ENCODE measurements at places on chromosomes 12 and 14.

GRCh38 chr14:23101213-23101970 lies 3.4 kb downstream of the CIROP start:
- no peak for DNase-seq

- no peak for DNase-seq
These were observed 278.9 kb upstream of the DIO3 start for GRCh38 chr14:101282418-101282817.

- no peak for DNase-seq
These were observed 59.5 kb upstream of the DYRK2 start for GRCh38 chr12:67589078-67589477.

DNA sequence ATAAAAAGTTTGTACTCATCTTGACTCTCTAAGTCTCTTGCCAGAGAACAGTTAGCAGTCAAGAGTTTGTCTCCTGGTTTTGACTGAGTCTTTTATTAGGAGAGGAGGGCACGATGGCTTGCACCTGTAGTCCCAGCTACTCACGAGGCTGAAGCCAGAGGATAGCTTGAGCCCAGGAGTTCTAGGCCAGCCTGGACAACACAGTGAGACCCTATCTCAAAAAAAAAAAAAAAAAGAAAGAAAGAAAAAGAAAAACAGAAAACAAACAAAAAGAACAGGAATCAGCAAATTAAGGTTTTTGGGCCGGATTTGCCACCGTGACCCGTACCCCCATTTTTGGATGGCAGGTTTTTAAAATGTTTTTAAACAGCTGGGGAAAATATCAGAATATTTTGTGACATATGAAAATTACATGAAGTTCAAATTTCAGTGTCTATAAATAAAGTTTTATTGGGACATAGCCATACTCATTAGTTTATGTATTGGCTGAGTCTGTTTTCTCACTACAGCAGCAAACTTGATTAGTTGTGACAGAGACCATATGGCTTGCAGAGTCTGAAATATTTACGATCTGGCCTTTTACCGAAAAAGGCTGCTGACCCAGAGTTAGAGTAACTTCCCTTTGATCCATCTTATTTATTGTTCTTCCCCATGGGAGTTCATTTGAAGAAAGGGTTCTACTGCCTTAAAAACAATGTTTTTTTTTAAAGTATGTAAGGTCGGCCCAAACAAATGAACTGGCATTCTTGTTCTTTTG lies 31.2 kb downstream of the VEZT start:
- no peak for DNase-seq

- DNase-seq = no peak
These were observed 49.9 kb downstream of the DIP2B start for GRCh38 chr12:50554651-50555050.

GRCh38 chr12:110344657-110345056 lies 58.9 kb downstream of the ANAPC7 start:
- no peak for DNase-seq

GRCh38 chr14:95075789-95076188 lies 81.5 kb downstream of the DICER1 start:
- DNase-seq = no peak

DNA sequence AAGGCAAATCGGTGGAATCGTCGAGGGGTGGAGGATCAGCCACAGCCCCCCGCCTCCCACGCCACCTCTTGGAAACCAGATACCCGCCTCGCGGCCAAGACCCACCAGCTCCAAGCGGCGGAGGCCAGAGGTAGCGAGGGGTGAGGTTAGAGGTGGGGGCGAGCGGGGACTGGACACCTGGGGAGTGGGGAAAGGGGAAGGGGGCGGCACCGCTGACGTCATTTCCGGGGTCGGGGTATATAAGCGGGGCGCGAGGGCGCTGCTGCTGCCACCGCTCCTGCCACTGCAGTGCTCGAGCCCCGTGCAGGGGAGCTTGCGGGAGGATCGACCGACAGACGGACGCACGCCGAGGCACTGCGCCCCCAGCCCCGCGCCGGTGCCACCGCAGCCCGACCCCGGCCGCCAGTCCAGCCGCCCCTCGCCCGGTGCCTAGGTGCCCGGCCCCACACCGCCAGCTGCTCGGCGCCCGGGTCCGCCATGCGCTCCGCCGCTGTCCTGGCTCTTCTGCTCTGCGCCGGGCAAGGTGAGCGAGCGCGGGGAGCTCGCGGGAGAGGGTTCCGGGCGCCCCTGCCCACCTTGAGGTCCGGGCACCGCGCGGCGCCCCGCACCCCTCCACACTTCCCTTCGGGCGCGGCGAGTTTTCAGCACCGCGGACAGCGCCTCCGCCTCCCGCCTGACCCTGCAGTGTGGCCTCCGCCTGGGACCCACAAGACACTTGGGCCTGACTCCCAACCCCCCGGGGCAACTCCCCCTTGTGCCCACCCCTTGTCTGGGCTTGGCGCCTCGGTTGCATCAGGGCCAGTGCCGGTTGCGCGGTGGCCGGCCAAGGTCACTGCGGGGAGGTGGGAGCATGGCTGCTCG lies at the start of gene CHGA:
Gene CHGA (plus strand): TSS at position 268 of the 861 bp plus-strand sequence. CDS start 210 bp downstream, at position 478.
- no peak for DNase-seq

DNA sequence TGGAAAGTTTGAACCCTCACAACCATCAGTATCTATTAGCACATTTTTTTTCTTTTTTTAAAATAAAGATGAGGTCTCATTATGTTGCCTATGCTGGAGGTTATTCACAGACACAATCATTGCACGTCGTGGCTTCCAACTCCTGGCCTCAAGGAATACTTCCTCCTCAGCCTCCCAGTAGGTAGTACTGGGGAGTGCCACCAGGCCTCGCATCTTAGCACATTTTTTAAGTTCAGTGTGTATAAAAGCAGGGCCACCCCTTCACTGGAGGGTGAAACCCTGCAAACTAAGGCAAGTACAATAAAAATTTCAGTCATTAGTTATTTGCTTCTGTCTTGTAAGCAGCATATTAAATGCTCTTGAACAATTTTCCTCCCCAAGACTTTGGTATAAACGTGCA lies 114.2 kb upstream of the SINHCAF start:
- no peak for DNase-seq

GRCh38 chr14:97977651-97978261 lies 1180.6 kb downstream of the VRK1 start:
- peak; percentile 54 for DNase-seq

DNA sequence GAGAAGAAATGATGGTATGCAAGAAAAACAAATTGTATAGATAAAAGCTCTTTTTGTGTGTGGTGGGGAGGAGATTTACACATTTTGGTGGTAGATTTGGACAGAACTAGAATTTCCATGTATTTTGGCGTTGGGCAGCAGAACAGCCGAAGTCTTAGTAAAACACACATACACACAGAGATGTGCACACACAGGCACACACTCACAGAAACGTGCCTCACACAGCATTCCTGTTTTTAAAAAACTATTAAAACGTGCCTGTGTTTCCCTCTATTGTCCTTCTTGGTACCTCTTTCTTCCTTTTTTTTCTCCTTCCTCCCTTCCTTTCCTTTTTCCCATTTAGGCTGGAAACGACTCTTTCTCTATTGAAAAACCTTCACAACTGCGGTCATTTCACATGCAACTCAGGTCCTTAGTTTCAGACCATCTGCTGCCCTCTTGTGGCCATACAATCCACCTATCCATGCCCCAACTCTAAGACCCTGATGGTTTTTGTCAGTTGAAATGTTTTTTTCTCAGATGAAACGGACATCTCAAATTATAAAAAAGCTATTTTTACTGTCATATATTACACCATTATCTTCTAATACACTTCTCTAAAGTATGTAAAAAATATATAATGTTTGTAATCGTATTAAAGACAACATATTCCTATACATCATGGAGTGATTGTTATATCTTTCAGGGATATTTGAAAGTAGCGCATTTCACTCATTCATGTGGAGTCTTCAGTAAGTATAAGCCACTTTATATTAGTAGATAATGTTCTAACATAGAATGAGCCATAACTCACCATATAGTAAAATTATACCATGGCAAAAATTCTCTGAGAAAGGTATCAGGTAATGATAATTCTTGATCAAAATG lies 386.7 kb upstream of the NOVA1 start:
- no peak for DNase-seq

DNA sequence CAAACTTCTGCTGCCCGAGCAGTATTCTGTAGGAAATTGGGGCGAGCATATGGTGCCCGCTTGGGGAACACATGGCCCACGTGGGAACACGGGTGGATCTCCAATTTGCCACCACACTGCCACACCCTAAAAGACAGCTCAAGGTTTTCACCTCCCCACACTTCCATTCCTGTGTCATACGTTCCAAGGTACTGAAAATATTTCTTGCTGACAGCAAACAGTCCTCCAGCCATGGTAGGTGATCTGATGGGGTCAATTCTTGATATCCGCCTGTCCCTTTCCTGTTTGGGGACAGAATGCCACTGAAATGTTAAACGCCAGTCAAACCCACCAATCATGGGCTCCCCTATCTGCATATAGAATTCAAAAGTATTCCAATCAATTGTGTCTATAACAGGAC lies 1.2 kb downstream of the GALNT4 start:
- no peak for DNase-seq

DNA sequence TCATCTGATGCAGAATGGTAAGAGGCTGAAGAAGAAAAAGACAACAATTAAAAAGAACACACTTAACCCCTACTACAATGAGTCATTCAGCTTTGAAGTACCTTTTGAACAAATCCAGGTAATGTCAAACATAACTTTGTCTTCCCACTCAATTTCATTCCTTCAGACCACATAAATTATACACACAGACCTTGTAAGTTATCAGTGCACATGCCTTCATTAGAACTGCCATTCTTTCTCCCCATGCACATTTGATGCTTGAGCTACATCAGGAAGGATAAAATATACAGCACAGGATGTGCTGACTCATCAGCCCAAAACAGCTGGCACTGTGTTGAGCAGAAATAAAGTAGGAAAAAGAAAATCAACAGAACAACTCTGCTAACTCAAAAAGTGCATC lies 246.7 kb downstream of the PAWR start:
- no peak for DNase-seq

DNA sequence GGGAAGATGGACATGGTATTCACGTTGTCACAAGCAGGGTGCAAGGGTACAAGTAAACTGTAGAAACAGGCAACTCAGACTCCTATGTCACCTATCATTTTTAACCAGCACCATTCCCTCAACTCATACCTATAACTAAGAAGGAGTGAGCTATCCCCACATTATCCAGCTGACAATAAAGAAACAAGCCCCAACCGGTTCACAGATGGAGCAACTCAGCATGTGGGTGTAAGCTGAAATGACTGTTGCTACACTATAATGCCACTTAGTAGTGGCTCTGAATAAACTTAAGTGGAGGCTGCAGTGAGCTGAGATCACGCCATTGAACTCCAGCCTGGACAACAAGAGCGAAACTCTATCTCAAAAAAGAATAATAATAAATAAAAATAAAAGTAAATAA lies 829.5 kb upstream of the MDGA2 start:
- DNase-seq = no peak

GRCh38 chr12:11702959-11703358 lies 53.5 kb downstream of the ETV6 start:
- no peak for DNase-seq

GRCh38 chr14:74572726-74573301 lies 39.2 kb downstream of the LTBP2 start:
- no peak for DNase-seq

DNA sequence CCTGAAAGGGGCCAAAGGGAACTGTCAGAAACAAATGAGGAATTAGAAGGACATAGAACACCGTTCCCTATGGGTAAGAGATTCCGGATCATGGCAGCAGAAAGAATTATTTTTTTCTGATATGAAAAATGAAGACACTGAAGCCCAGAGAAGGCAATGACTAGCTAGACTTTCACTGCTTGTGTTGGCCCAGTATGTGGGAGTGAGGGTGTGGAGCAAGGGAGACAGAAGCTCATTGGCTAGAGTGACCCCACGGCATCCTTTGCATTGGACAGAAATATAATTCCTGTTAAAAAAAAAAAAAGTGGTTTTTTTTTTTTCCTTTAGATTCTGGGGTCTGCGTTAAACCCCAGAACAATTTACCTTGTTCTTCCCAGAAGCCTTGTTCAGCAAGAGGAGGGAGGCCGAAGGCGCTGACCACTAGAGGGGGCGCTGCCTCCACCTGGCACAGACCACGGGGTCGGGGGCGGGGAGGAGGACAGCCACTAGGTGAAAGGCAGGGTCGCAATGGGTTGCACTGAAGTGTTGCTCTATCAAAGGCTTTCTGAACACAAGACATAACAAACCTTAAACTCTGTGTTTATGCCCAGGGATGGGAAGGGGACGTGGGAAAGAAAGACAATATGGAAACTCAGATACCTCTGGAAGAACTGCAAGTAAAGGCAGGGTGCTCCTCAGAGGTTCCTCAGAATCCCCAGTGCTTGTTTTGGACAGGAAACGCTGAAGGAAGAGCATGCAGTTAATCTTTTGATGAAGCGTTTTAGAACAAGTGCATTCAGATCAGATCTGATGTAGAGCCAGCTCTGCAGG lies 156.8 kb downstream of the KCNA5 start:
- no peak for DNase-seq

GRCh38 chr14:63435204-63435603 lies 108.0 kb downstream of the PPP2R5E start:
- no peak for DNase-seq

- DNase-seq = no peak
These were observed 1.1 kb upstream of the USP15 start for GRCh38 chr12:62258941-62259630.

- DNase-seq = no peak
These were observed 1.4 kb upstream of the RFLNA start for GRCh38 chr12:124293286-124294003.

DNA sequence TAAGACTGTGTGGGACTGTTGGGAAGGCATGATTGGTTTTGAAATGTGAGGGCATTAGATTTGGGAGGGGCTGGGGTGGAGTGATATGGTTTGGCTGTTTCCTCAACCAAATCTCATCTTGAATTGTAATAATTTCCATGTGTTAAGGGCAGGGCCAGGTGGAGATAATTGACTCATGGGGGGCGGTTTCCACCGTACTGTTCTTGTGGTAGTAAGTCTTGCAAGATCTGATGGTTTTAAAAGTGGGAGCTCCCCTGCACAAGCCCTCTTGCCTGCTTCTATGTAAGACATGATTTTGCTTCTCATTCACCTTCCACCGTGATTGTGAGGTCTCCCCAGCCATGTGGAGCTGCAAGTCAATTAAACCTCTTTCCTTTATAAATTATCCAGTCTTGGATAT lies 76.6 kb upstream of the PPFIA2 start:
- no peak for DNase-seq

DNA sequence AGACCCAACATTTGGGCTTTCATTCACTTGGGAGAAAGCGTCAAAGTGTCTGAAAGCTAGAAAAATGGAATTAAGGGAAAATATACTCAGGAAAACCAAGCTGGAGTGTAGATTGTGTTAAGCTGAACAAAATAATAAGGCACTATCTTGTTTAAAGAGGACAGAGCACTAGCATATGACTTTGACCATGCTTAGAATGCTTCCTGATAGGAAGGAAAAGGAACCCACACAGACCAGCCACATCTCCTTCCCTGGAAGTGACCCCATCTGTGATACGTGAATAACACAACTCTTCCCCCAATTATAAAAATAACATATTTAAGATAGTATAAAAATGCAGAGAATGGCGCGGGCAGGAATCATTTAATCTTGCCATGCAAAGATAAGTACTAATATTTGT lies 94.7 kb upstream of the BCL2L14 start:
- no peak for DNase-seq

DNA sequence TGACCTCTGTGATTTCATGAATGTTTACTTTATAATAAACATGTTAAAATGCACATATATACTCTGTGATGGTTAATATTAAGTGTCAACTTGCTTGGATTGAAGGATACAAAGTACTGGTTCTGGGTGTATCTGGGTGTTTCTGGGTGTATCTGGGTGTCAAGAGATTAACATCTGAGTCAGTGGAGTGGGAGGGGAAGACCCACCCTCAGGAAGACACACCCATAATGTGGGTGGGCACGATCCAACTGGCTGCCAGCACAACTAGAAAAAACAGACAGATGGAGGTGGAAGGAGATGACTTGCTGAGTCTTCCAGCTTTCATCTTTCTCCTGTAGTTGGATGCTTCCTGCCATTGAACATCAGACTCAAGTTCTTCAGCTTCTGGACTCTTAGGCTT lies 11.9 kb downstream of the NUP37 start:
- no peak for DNase-seq

Measured in stimulated activated CD8-positive, alpha-beta memory T cell treated with anti-CD3 and anti-CD28 coated beads, Interleukin-12 subunit alpha, Interleukin-12 subunit beta, amount 100 ng/mL, for 4 hours (primary cell).